ENCODE measurements at places on chromosomes 6 and 20. TPM values are rescaled to one million over a fixed set of nuclear protein-coding genes. Genes with fewer than 3 reads are reported as not detected.

Gene STMND1
- total RNA-seq, result not detected

Gene MOXD1
- total RNA-seq, result 118 TPM

Gene RIPOR3
- total RNA-seq, result 10.6 TPM

Gene FAM217A
- total RNA-seq, result not detected

Gene LPA
- total RNA-seq, result not detected

Gene SASH1
- total RNA-seq, result 106 TPM

Gene TRIM10
- not detected for total RNA-seq

Gene MUC22
- total RNA-seq, result not detected

Gene ABCF1
- total RNA-seq, result 58.2 TPM

Gene HDGFL1
- not detected for total RNA-seq

Gene TTBK1
- total RNA-seq, result under 0.01 TPM

Gene LY6G5B
- total RNA-seq, result 3.8 TPM

Gene SLC22A16
- total RNA-seq, result 0.15 TPM

Gene TNNC2
- total RNA-seq, result 2.2 TPM

Gene MLN
- not detected for total RNA-seq

Gene TPD52L1
- total RNA-seq, result 10.8 TPM

Gene TLDC2
- 0.15 TPM for total RNA-seq

Gene PRSS35
- total RNA-seq, result 4.3 TPM

Gene DACT2
- not detected for total RNA-seq

Gene RRAGD
- total RNA-seq, result 1.3 TPM

Gene PDE7B
- total RNA-seq, result 48.1 TPM

Gene EFCAB8
- not detected for total RNA-seq

Gene ID4
- 3.8 TPM for total RNA-seq

Gene BMP2
- 20.7 TPM for total RNA-seq

Gene CRIP3
- not detected for total RNA-seq

Gene LINC00237
- not detected for total RNA-seq

Gene SGK2
- total RNA-seq, result not detected

Gene GPX5
- not detected for total RNA-seq

Gene SLX4IP
- 6.5 TPM for total RNA-seq

Gene OPRM1
- not detected for total RNA-seq
